ENCODE measurements at places on chromosomes 16 and 17. TPM values are rescaled to one million over a fixed set of nuclear protein-coding genes. Genes with fewer than 3 reads are reported as not detected.

CD300LB gene
- not detected for total RNA-seq

KRT33B gene
- total RNA-seq = not detected

SPATA22 gene
- not detected for total RNA-seq

ERN2 gene
- 0.97 TPM for total RNA-seq

RAB26 gene
- total RNA-seq = 4.1 TPM

KRT15 gene
- 0.03 TPM for total RNA-seq

DNA sequence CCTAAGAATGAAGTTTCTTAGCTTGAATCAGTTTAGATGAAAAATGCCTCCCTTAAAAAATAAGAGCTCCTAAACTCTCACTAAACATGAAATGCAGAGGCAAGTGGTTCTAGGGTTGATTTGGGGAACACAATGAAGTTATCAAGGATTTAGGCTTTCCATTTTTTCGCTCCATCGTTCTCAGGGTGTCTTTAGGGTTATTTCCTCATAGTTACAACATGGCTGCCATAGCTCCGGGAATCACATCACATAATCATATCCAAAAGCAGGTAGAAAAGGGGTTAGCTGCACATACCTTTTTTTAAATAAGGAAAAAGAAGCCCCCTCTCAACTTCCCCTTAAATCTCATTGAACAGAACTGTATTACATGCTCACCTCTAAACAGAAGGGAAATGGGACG, 21.4 kb downstream of the ZP2 start:
- no peak overlapping the region for H3K4me3 ChIP-seq
- no peaks in the 10 kb centered on the region for H3K27me3 ChIP-seq
- no peak overlapping the region for H3K27ac ChIP-seq
- no peaks in the 10 kb centered on the region for H3K4me1 ChIP-seq
- H3K36me3 ChIP-seq = no peaks in the 10 kb centered on the region

- H3K36me3 ChIP-seq = no peaks in the 10 kb centered on the region
- no peak overlapping the region for H3K4me3 ChIP-seq
- H3K27ac ChIP-seq = no peak overlapping the region
- H3K27me3 ChIP-seq = no peaks in the 10 kb centered on the region
- no peaks in the 10 kb centered on the region for H3K4me1 ChIP-seq
- no peak for DNase-seq
These were observed 27.4 kb upstream of the GNAO1 start for GRCh38 chr16:56163938-56164337.

DNA sequence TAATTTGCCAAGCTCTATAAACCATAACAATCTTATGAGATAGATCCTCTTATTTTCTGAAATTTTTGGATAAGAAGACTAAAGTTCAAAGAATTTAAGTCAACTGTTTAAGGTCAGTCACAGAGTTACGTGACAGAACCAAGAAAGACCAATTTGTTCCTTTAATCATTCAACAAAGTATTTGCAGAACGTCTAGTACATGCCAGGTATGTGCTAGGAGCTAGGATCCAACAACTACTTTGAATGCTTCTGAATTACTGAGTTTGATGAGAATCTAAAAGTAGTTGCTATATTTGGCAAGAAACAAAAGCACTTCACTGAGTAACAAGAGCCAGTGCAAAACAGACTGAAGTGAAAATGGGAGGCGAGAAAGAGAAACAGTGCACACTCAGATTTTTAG, 15.0 kb downstream of the GLOD4 start:
- no peaks in the 10 kb centered on the region for H3K4me1 ChIP-seq
- H3K27ac ChIP-seq = no peak overlapping the region
- DNase-seq = no peak
- no peak overlapping the region for H3K4me3 ChIP-seq

DNA sequence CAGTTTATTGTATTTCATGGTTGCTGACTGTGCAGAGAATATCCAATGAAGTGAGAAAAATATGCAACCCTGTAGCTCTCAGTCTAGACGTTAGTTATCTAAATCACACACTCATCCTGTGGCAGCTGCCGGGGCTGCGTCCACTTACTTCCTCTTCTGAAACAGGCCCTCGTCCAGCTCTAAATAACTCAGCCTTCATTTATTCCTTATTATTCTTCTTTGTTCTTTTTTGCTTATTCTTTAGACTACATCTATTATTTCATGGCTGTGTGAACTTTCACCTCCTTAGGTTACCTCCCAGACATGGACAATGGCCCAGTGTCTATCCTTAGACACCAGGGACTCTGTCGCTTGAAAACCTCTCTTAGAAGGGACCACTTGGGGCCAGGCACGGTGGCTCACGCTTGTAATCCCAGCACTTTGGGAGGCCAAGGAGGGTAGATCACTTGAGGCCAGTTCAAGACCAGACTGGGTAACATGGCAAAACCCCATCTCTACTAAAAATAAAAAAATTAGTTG, 3.4 kb upstream of the THUMPD1 start:
- H3K27me3 ChIP-seq = no peaks in the 10 kb centered on the region
- H3K27ac ChIP-seq = no peak overlapping the region
- no peak for DNase-seq
- H3K4me1 ChIP-seq = peaks cover 6% of the 10 kb centered on the region

DNA sequence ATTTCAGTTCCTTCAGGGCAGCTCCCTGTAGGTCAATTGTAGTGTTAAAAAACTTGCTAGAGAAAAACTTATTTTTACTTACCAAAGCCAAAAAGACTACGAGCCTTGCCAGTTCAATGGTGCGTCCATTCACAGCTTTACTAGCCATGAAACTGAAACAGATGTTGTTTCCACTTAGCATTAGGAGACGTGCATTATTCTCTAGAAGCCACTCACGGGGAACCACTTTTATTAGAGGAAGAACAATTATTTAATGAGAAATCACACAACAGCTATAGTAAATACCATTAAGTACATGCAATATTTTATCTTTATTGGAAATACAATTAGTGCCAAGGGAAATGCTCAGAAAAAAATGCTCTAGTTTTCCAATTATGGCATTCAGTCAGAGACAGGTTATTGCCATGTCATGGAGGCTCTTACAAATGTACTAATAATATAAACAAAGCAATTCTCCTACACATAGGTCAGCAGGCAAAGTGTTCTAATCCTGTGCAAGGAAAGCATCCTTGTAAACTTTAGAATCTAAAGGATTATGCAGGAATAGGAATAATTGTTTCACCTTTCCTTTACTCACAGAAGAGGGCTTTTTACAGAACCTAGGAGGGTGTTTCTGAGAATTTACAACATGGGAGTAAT, 17.4 kb downstream of the LASP1NB start:
- H3K4me3 ChIP-seq = no peak overlapping the region
- H3K27me3 ChIP-seq = no peaks in the 10 kb centered on the region
- no peak overlapping the region for H3K27ac ChIP-seq
- no peaks in the 10 kb centered on the region for H3K36me3 ChIP-seq
- no peak for DNase-seq

DNA sequence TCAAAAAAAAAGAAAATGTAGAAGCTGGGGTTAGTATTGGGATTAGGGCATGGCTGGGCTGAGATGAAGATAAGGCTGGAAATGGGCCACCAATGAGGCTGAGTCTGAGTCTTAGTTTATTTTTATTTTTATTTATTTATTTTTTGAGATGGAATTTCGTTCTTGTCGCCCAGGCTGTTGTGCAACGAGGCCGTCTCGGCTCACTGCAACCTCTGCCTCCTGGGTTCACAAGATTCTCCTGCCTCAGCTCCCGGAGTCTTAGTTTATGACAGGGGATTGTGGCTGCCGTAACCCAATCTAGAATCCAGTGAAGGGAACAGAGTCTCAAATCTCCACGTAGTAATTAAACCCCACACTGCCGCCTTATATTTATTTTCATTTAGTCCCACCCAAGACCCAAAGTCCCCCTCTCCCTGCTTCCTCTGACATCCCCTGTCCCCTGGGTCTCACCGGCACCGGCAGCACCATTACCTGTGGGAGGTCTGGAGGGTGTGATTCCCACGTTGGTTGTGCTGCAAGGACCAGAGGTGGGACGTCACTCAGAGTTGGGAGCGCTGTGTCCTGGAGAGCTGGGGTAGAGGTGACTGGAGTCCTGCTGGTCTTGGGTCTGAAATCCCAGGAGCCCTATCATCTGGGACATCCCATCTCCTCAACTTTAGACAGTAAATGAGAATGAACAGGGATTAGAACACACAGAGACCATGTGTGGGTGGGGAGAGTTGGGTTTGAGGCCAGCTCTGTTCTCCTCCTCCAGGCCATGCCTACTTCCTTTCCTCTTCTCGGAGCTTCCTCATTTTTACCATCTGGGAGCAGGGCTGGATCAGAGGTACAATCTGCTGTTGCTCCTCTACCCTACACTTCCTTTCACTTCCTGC, at the start of gene CLEC10A:
TSS of gene CLEC10A (minus strand) at position 671 of the 875 bp plus-strand sequence. CDS start 1,439 bp downstream, outside the sequence.
- H3K4me1 ChIP-seq = no peaks in the 10 kb centered on the region
- no peaks in the 10 kb centered on the region for H3K36me3 ChIP-seq
- H3K27me3 ChIP-seq = no peaks in the 10 kb centered on the region
- no peak within 1 kb of the TSS for H3K4me3 ChIP-seq
- DNase-seq = no peak
